ENCODE measurements at places on chromosomes 12 and 14.

- no peak for DNase-seq
These were observed 10.0 kb upstream of the LRTM2 start for GRCh38 chr12:1810201-1810930.

GRCh38 chr12:95790917-95791849 is 619 bp upstream of the NTN4 start:
- no peak for DNase-seq

DNA sequence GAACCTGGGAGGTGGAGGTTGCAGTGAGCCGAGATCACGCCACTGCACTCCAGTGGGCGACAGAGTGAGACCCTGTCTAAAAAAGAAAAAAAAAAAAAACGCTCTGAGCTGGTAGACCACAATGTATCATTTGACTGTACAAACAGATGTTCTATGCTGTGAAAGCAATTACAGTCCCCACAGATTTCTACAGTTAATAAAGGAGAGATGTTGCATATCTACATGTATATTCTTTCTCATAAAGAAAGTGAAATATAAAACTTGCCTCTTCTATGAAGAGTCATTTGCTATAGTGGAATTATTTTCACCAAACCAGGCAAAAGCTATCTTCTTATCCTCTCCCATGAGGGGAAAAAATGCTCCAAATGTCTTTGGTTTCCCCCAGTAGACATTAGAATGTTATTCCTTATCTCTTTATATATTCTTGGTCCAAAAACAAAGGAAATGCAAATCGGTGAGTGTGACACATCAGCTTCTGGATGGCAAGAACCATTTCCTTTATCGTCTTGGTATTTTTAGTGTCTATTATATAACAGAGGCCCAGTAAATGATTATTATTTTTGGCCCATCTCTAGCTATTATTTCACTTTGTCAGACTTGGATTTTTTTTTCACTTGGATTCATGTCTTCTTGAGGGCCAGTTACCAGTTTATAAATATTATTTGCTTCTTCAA is 230.4 kb downstream of the SSPN start:
- no peak for DNase-seq

DNA sequence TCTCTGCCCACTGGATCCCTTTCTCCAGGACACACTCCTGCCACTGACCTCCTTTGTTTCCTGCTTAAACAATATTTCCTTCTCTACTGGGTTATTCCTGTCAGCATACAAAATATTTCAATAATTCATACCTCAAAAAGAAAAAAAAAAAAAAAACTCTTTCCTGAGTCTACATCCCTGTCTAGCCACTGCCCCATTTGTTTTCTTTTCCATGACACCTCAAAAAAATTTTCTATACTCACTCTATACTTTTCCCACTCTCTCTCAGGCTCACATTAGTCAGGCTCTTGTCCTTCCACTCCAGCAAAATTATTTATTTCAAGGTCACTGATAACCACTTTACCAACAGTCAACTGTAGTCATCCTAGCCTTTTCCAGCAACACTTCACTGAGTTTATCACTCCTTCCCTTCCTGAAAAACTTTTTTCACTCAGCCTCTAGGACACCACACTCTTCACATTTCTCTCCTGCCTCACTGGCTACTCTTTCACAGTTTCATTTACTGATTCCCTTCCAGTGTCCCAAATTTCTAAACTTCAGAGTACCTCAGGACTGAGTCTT is 29.4 kb upstream of the GXYLT1 start:
- no peak for DNase-seq

- no peak for DNase-seq
These were observed 4.8 kb downstream of the TGFB3 start for GRCh38 chr14:75976826-75977581.

DNA sequence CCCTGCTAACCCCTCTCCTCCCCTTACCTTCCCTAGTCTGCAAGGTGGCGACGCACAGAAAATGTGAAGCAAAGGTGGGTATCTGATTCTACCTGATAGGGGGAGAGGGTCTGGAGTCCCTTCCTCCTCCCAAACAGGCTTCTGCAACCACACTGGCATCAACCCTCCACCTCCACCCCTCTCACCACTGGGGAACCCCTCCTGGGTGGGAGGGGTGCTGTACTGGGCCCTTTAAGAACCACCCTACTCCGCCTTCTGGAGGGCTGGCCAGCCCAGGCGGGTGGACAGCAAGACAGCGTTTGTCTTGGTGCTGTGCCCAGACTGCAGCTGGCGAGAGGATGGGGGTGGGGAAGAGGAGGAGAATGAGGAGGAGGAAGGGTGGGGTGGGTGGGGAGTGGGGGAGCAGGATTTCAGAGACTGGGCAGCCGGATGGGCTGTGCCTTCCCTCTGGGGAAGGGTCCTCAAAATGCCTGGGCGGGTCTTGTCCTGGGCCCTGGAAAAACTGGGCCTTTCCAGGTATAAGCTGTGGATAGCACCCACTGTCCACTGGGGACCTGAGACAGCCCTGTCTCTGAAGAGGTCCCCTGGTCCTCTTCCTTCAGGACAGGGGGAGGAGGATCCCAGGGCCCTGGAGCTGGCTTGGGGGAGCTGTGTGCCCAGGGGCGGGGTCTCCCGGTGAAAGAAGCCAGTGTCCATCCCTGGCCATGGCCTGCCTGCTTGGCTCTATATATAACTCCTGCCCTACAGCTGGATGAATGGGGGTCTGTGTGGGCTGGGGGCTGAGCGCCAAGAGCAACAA is 2.8 kb downstream of the TNS2 start:
- DNase-seq = peak; percentile 96

GRCh38 chr14:104256025-104256424 is 117.6 kb downstream of the KIF26A start:
- DNase-seq = no peak

DNA sequence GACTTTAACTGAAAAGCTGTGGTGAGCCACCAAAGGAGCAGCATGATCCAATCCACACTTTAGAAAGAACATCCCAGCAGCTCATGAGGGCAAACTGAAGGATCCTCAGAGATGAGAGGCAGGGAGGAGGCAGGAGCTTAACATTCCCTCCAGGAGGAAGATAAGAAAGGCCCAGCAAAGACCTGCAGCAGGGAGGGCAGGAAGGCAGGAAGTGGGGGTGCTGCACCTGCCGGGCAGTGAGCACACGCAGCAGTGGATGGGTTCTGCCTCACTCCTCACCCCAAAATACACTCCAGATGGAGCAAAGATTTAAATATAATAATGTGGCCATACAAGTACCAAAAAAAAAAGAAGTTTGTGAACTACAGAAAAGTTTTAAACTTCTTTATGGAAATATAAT is 48.4 kb downstream of the GCH1 start:
- no peak for DNase-seq

DNA sequence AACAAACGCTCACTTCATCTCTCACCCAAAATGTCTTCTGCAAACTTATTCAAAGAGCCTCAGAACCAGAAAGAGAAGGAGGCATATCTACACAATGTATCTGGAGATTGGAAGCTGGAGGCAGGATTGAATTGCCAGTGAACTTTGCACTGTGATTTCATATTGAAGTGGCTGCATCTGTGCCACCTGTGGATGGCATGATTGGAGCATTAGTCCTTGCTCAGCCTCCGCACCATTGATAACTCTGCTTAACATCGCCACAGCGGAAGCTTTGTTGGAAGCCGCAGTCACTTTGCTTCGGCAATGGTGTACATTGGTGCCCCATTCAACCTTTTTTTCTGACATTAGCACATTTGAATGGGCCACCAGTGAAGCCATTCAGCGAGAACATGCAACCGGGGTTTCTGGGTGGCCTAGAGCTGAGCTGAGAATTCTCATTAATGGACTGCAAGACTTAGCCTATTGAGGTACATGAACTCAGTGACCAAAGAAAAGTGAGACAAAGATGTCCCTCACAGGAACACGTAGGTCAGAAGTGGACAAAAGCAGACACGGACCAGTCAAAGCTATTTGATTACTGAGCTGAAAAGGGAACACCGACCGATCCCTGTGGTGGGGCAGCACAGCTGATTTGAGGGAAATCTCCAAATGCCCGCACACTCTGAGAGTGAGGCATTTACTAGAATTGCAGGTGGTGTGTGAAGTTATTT is 130.4 kb downstream of the BRMS1L start:
- DNase-seq = no peak

DNA sequence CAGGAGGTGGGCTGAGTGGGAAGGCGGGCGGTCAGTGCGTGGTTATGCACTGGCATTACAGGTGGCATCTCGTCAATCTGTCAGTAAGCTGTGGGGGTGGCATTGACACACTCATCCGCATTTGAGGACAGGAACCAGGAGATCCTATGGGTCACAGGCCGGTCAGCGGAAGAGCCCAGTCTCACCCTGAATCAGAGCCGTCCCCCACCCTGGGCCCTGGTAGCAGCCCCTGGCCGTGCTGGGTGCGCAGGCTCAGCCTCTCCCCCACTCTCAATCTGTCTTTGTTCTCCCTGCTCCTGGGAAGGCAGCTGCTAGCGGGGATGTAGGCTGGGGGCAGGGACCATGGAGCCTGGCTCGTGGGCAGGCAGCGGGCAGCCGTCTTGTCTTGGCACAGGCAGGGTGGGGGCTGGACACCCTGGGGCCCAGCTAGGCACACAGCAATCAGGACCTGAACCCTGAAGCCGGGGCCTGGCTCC is 5.1 kb downstream of the INF2 start:
- DNase-seq = no peak

DNA sequence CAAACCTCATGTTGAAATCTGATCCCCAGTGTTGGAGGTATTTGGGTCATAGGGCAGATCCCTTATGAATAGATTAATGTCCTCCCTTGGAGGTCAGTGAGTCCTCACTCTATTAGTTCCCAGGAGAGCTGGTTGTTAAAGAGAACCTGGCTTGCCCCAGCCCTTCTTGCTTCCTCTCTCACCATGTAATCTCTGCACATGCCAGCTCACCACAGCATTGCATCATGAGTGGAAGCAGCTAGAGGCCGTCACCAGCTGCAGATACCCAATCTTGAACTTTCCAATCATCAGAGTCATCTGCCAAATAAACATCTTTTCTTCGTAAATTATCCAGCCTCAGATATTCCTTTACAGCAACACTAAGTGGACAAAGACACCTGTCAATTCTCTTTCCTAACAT is 161.8 kb upstream of the IGF1 start:
- DNase-seq = no peak

DNA sequence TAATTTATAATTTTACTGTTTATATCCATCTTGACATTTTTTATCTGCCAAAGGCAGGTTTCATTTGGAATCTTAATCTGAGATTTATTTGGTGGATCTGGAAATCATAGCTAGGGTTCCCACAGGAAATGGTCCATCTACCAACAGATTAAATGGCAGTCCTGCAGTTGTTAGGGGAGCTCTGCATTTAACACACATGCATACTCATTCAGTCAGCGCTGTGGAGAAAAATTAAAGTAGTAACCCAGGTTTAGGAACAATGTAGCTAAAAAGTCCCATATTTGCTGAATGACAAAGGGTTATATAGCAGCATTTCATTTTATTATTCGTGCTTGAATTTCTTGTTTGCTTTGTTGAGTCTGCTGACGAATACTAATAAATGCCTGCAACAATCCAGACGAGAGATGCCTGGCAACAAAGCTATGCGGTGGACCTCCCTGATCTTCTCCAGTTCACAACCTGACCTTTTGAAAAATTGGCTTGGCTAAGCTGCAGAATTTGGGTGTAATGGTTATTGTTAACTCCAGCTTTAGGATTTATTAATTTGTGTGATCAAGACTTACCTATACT is 59.8 kb downstream of the MIPOL1 start:
- DNase-seq = no peak

GRCh38 chr12:117013726-117014125 is 85.5 kb downstream of the TESC start:
- DNase-seq = no peak

DNA sequence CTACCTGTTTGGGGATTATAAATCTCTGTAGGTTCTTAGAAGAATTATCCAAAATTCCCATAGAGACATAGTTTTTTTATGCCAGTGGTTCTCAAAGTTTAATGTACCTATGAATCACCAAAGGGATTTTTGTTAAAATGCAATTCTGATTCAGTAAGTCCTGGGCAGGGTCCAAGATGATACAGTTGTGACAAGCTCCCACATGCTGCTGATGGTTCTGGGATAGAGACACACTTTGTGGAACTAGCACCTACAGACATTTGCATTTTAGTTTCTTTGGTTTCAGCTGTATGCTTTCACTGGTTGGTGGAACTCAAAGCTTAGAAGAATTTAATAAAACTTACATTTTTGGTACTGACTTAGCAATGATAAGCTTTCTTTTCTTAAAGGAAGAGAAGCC is 80.4 kb downstream of the PTCSC3 start:
- DNase-seq = no peak

DNA sequence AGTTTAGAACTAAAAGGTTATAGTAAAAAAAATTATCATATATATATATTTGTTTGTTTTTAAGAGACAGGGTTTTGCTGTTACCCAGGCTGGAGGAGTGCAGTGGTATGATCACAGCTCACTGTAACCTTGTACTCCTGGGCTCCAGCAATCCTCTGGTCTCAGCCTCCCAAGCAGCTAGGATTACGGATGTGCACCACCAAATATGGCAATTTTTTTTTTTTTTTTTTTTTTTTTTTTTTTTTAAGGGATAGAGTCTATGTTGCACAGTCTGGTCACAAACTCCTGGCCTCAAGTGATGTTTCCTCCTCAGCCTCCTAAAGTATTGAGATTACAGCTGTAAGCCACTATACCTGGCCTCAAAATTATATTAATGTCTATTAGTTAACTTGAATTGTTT is 48.7 kb downstream of the PAPLN start:
- no peak for DNase-seq

- DNase-seq = no peak
These were observed 3.6 kb upstream of the IGFBP6 start for GRCh38 chr12:53093777-53094393.

GRCh38 chr12:124464062-124464461 is 103.3 kb downstream of the NCOR2 start:
- no peak for DNase-seq

DNA sequence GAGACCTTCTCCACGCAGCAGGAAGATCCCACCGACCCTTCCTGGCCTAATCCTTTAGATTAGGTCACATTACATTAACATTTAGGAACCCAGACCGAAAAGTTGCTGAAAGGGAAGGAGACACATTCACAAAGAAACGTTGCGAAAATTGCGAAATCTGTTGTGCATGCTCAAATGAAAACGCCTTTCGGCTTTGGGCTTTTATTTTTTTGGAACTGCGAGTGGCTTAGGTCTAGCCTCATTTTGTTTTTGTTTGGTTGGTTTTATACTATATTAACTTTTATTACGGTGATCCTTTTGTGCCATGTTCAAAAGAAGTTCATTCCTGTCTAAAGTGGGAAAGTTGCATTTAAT is 1.5 kb downstream of the MYF6 start:
- no peak for DNase-seq

- no peak for DNase-seq
These were observed 62.6 kb downstream of the PLXNC1 start for GRCh38 chr12:94211021-94211420.

DNA sequence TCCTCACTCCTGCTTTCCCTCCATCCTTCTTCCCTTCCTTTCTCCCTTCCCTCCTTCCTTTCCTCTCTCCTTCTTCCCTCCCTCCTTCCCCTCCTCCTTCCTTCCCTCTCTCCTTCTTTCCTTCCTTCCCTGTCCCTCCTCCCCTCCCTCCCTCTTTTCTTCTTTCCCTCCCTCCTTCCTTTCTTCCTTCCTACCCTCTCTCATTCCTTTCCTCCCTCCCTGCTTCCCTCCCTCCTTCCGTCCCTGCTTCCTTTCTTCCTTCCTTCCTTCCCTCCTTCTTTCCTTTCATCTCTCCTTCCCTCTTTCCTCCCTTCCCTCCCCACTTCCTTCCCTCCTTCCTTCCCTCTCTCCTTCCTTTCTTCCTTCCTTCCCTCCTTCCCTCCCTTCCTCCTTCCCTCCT is 39.0 kb downstream of the NOS1 start:
- DNase-seq = no peak

GRCh38 chr12:92628476-92628875 is 74.3 kb upstream of the PLEKHG7 start:
- no peak for DNase-seq

Data from tibial artery (tissue), 4 donors.